ENCODE measurements at places on chromosomes 1 and 21.

DNA sequence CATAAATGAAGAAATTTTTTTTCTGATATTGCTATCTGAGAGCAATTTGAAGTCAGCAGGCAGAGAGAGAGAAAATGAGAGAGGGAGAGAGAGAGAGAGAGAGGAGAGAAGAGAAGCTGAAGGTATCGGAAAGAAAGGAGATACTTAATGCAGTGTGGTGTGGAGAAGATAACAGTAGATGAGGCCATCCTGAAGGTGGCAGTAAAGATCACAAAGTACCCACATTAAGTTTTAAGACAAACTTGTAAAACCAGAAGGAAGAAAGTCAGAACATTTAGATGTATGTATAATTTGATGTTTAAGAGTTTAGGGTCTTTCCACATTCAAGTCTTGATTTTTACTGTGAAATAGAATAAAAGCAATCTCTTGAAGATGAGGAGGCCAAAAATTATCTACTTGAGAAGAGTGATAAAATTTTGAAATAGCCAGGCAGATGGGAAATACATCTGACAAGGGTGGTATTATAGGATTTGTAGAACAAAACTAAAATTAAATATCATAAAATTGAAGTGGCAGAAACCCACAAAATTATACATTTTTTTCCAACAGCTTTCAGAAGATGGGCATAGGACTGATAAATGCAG is 1753.4 kb downstream of the MRPL39 start:
- DNase-seq, result peak; percentile 60

- no peak for DNase-seq
These were observed 23.5 kb downstream of the DNAJC6 start for GRCh38 chr1:65332821-65333220.

- DNase-seq, result no peak
These were observed 25.1 kb downstream of the CDCP2 start for GRCh38 chr1:54127594-54128300.

DNA sequence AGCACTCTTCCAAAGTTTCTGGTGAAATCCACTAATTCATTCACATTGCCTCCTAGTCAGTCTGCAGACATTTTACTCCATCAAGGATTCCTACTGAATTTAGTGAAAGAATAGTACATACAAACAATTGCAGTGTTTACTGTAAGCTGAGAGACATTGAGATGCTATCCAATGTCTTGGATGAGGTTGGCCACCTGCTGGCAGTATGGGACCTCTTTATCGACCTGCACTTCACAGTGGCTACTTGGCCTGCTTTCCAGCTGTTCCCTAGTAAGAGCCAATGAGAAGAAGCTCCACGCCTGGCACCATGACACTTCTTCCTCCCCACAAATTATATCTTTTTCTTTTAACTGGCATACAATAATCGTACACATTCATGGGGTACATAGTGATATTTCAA is 51.5 kb upstream of the LRIF1 start:
- DNase-seq, result peak; percentile 24
